ENCODE measurements at places on chromosomes 4 and X. TPM values are rescaled to one million over a fixed set of nuclear protein-coding genes. Genes with fewer than 3 reads are reported as not detected.

DNA sequence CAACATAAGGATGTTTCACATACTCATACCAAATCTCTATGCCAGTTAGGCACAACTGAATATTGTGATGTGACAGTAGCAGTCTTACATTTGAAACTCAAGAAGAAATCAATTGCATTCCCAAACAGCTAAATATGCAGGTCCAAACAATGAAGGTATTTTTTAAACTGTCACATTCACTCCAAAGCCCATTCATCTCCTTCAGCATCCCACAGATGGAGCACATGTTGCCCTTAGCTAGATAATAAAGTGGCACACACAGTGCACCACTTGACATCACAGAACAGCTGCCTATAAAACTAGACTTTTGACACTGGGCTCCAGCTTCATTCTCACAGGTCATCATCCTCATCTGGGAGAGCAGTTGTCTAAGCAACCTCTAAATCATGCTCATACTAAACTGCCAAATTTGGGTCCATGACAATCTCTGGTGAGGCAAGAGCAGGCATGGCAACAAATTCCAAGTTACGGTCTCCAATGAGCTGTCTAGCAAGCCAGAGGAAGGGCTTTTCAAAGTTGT lies 26.2 kb upstream of the ARHGEF6 start:
- no peak overlapping the region for H3K27ac ChIP-seq
- H3K36me3 ChIP-seq, result no peaks in the 10 kb centered on the region
- H3K4me3 ChIP-seq, result no peak overlapping the region
- DNase-seq, result no peak
- H3K4me1 ChIP-seq, result no peaks in the 10 kb centered on the region

DNA sequence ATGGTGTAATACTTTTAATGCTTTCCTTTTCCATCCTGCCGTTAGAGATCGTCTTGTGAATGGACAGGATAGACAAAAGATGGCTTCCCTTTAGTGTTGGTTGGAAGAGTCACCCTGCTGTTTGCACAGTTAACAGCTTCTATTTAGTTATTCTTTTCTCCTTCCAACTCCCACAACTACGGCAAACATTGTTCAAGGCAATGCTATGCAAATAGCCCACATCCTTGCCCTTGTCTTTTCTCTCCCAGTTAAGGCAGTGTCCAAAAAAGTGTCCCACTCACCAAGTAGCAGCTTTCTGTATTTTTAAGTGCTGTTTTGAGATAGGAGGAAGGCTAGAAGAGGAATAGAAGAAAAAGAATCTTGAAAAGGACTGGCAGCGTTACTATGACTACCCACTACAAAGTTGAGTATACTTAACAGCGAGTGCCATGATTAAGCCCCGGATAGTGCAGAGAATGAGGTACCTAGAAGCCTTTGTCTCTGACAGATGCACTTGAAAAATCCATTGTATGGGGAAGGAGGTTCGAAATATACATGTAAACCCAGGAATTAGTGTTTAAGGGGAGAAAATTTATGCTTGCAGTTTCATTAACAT lies 12.1 kb upstream of the RUFY3 start:
- peaks cover 7% of the 10 kb centered on the region for H3K4me1 ChIP-seq
- H3K36me3 ChIP-seq, result no peaks in the 10 kb centered on the region
- DNase-seq, result no peak

DNA sequence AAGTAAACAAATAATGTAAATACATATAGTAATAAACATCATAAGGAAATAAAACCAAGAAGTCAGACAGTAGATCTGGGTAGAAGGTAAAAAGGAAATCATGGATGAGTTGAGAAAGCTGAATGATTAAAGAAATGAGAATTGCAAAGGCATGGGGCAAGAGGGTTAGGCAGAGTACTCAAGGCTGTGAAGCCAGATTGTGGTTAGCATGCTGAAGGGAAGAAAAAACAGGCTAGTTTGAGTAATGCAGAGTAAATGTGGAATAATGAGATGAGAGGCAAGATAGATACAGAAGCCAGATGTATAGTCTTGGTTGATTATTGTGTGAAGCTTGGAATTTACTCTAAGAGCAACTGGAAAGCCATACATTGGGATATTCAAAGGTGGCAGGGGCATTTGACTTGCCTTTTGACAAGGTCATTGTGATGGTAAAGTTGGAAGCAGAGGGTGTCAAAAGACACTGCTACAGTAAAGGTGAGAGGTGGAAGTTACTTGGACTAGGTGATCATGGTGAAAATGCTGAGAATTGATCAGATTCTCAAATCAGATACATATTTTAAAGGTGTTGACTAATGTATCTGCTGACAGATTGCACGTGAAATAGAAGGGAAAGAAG lies 307.0 kb downstream of the FSTL5 start:
- DNase-seq, result no peak
- H3K27me3 ChIP-seq, result no peaks in the 10 kb centered on the region
- H3K27ac ChIP-seq, result no peak overlapping the region
- no peak overlapping the region for H3K4me3 ChIP-seq
- H3K4me1 ChIP-seq, result no peaks in the 10 kb centered on the region
- no peaks in the 10 kb centered on the region for H3K36me3 ChIP-seq

DNA sequence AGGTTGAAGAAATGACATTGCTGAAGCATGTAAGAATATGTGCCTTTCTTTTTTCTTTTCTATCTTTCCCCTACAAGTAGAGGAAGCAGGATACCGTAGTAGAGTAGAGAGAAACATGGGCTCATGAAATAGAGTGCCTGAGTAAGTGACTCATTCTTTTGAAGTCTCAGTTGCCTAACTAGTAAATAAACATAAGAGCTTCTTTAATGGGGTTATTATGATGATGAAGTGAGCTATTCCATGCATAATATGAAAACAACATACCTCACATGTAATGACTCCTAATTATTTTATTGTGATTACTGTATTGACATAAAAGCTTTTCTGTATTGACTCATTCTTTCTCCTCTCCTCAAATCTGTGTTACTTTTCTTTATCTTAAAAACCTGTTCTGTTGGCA lies 1538.2 kb downstream of the TECRL start:
- no peak overlapping the region for H3K27ac ChIP-seq
- H3K27me3 ChIP-seq, result no peaks in the 10 kb centered on the region
- no peak overlapping the region for H3K4me3 ChIP-seq
- H3K4me1 ChIP-seq, result no peaks in the 10 kb centered on the region
- H3K36me3 ChIP-seq, result no peaks in the 10 kb centered on the region

- H3K36me3 ChIP-seq, result no peaks in the 10 kb centered on the region
- peaks cover 18% of the 10 kb centered on the region for H3K4me1 ChIP-seq
- no peak overlapping the region for H3K4me3 ChIP-seq
- DNase-seq, result no peak
- peaks cover 4% of the 10 kb centered on the region for H3K27me3 ChIP-seq
Measured at GRCh38 chr4:34372815-34373214, 1871.5 kb downstream of the ARAP2 start.

DNA sequence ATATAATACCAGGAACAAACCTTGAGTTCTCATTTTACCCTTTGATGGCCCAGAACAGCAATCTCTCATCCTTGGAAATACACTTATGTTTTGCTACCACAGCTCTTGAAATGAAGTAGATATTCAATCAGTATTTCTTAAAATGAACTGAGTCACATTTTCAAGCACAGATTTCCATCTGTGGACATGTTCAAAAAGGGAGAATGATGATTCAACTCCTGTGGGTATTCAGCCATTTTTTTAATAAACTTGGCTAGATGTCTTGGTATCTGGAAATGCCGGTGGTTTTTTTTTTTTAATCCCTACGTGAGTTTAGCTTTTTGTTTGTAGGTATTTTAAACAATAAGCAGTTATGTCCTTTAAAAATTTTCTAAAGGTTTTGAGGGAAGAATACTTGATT lies 64.2 kb upstream of the TRPC5OS start:
- DNase-seq, result no peak
- H3K4me3 ChIP-seq, result no peak overlapping the region
- H3K36me3 ChIP-seq, result no peaks in the 10 kb centered on the region
- no peaks in the 10 kb centered on the region for H3K27me3 ChIP-seq
- H3K4me1 ChIP-seq, result no peaks in the 10 kb centered on the region

DNA sequence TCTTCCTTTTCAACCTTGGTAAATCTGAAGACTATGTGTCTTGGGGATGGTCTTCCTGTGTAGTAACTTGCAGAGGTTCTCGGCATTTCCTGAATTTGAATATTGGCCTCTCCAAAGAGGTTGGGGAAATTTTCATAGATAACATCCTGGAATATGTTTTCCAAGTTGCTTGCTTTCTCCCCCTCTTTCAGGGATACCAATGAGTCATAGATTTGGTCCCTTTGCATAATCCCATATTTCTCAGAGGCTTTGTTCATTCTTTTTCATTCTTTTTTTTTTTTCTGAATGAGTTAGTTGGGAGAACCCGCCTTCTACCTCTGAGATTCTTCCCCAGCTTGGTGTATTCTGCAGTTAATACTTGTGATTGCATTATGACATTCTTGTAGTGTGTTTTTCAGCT lies 549.2 kb upstream of the AMOT start:
- H3K27me3 ChIP-seq, result no peaks in the 10 kb centered on the region
- no peak overlapping the region for H3K4me3 ChIP-seq
- no peak for DNase-seq

DNA sequence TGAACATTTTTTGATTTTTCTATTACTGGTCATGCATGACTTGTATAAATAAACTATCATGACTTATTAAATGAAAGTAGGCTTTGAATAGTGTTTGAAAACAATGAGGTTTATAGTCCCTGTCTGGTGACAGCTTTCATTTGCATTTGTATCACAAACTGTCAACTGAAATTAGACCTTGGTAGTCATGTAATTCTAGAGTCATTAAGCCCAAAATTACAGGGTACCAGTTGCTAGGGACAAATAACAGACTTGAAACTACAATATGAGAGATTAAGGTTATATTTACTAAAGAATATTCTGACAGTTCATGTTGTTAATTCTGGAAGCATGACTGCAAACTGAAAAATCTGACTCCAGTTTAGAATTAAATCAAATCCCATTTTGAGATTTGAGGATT lies 9.2 kb upstream of the VAMP7 start:
- H3K4me3 ChIP-seq, result no peak overlapping the region
- no peaks in the 10 kb centered on the region for H3K4me1 ChIP-seq
- DNase-seq, result no peak
- H3K36me3 ChIP-seq, result peaks cover 6% of the 10 kb centered on the region

GRCh38 chrX:44203791-44204190 lies 139.7 kb downstream of the EFHC2 start:
- no peak for DNase-seq
- H3K27me3 ChIP-seq, result no peaks in the 10 kb centered on the region
- H3K4me1 ChIP-seq, result no peaks in the 10 kb centered on the region
- no peak overlapping the region for H3K27ac ChIP-seq

DNA sequence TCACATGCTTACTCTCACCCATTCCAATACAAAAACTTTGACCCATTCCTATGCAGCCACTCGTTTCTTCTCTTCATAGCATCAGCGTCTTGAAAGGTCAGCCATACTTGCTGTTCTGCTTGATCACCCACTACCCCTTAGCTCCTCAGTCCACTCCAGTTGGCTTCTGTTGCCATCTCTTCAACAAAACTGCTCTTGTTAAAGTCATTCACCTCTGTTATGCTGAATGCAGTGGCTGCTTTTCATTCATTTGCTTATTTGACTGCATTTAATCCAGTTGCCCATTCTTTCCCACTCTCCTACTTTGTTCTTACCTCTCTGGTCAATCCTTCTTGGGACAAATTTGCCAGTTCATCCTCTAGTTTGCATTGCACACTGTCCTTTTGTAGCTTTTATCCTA lies 24.9 kb downstream of the CEP135 start:
- H3K27me3 ChIP-seq, result no peaks in the 10 kb centered on the region
- no peaks in the 10 kb centered on the region for H3K4me1 ChIP-seq
- no peak overlapping the region for H3K27ac ChIP-seq
- no peaks in the 10 kb centered on the region for H3K36me3 ChIP-seq
- DNase-seq, result no peak
- no peak overlapping the region for H3K4me3 ChIP-seq

Gene MAGEA3
- not detected for total RNA-seq

Gene TCEAL7
- total RNA-seq, result 67.2 TPM

Gene CRLF2
- total RNA-seq, result 0.54 TPM

Gene TMSB15A
- 213 TPM for total RNA-seq
